ENCODE measurements at places on chromosomes 7 and 10.

DNA sequence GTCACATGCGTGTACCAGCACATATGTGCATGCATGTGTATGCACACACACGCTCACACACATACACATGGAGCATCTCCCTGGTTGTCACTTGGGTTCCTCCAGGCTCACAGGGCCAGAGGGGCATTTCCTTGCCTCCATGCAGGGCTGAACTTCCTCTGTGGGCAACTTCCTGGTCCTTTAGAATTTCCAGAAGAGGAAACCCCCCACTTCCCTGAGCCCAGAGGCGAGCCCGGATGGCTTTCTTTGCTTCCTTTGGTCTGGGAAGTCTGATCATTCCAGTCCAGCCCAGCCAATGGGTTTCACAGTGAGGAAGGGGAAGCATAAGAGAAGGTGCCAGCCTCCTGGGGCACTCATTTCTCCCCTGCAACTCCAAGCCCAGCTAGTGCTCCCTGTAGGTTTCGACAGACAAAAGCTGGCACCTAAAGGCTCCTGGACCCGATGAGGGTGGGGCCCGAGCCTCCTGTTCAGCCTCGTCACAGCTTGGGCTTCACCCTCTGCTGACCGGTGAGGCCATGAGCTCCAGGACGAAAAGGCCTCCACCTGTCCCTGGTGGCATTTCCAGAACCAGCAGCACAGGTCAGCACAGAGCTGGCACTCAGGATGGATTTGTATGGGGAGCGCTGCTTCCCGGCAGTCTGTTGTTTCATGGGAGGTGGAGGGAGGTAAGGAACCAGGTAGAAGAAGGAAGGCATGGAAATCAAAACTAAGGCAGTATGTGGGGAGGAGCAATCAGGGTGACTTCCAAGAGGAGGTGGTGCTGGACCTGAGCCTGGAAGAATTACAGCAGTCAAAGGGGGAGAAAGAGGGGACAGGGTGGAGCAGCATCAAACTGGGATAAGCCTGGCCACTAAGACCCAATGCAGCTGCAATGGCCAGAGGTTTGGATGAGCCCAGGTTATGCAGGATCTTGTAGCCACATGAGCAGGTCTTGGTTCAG, 23.7 kb downstream of the BTBD16 start:
- no peak for DNase-seq

- DNase-seq, result no peak
Observed at GRCh38 chr7:40583667-40584444, 449.1 kb downstream of the SUGCT start.

DNA sequence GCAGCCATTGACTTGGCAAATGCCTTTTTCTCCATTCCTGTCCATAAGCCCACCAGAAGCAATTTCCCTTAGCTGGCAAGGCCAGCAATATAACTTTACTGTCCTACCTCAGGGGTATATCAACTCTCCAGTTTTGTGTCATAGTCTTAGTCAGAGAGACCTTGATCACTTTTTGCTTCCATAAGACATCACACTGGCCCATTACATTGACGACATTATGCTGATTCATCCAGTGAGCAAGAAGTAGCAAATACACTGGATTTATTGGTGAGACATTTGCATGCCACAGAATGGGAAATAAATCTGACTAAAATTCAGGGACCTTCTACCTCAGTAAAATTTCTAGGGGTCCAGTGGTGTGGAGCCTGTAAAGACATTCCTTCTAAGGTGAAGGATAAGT, 649.7 kb upstream of the ANKRD30A start:
- DNase-seq, result no peak

DNA sequence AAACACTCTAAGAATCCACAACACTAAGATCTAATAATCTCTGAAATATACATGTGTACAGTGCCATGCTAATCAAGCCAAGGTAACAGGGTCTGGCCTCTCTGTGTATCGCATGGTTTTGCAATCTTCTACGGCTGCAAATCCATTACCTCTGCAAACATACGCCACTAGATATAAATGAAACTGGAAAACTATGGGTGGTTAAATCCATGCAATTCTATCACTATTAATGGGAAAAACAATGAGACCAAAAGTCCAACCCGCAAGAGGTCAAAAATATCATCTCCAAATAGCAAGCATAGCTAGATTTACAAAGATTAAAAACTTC, 23.0 kb downstream of the SGCE start:
- DNase-seq, result no peak

DNA sequence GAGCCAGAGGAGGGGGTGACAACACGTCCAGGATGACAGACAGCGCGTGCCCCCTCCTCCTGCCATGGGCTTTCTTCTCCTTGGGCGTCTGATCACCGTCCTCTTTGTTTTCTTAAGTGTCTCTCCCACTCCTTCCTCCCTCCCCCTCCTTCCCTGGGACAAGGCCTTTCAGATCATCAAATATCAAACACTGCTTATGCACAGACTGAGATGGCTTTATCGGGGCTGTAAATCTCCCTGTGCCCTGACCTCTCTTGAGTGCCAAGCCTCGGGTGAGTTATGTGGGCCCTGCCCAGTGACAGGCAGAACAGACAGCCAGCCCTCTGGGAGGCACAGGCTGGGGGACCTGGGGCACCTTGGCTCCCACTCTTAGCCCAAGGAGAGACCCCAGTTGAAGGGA, 116.4 kb downstream of the C10orf105 start:
- no peak for DNase-seq

DNA sequence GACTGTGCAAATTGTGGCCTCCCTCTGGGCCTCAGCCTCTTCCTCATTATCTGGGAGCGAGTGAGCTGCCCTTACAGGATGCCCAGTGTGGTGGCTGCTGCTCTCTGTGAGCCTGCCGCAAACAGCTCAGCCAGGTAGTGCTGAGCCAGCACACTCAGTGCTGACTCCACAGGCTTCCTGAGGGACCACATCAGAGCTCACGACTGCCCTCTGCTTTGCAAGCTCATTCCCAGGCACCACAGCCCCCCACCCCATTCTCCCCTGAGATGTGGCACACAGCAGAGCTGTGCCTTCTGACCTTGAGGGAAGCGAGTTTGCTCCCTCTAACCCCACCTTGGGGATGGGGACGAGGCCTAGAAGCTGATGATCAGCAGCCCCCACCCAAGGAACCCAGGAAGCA, 230.5 kb upstream of the PPP2R2D start:
- DNase-seq, result no peak

GRCh38 chr7:150434240-150434639, 16.2 kb upstream of the GIMAP8 start:
- no peak for DNase-seq

Measured in NCI-H2171 treated with DMSO at 0.1 percent for 48 hours (cell line).